ENCODE measurements at places on chromosomes 7 and 10.

- no peak for DNase-seq
These were observed 19.2 kb downstream of the ANKRD7 start for GRCh38 chr7:118243695-118244094.

DNA sequence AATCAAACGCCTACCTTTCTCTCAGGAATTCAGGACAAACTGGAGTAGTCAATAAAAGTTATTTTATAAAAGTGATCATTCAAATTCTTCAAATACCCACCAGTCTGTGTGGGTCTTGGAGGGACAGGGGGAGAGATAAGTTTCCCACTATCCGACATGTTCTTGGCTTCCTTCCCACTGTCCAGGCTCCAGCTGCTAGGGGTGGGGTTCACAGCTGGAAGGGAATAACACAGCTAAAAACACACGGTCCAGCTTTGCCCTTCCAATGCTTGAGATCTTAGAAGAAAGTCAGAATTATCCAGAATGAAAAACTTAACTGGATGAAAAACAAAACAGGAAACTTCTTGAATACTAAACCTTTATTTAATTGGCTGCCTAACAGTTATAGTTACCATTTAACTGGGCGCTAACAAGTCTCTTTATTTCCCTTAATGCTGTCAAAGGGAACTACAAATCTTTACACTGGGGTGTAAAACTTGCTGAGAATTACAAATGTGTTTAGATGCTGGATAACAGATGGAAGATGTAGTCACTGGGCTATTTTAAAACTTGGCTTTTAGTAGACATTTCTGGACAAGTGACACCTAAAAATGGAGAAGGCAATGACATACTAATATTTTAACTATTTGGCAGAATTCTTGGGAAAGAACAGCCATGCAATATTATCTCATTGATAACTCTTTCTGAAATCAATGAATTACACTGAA is 172.8 kb upstream of the IMMP2L start:
- no peak for DNase-seq

- peak; percentile 35 for DNase-seq
These were observed 40.1 kb downstream of the BPGM start for GRCh38 chr7:134686786-134687185.

GRCh38 chr10:122343135-122343800 is 31.2 kb upstream of the PLEKHA1 start:
- DNase-seq = no peak

GRCh38 chr10:65618126-65618525 is 1307.7 kb upstream of the LRRTM3 start:
- DNase-seq = no peak

DNA sequence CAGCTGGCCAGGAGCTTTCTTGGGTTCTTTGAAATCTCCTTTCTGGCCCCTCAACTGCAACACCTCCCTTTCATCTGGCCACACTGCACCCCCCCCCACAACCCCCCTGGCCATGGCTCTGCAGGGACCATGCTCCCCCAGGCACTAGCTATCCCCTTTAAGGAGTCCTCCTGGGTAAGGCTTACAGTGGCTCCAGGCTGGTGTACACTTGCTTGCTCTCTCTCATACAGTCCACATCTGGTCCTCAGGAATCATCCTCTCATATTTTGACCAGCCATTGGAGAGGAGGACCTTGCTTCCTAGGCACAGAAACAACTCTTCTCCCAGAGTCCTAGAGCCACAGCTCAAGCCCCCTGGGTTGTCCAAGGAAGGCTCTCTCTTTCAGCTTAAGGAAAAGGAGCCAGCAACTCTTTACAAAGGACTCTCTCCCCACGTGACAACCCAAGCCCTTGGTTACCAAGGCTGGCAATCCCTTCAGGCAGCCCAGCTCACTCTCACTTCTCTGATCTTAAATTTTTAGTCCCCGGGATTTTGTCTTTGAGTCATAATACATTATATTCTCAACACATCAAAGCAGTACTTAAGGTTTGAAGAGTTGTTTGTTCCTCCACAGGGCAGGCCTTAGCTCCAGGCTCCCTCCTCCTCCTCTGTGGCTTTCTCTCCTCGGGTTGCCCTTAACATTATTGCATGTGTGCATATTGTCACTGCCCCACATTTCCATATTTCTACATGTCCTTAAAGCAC is 9.9 kb downstream of the GARIN1A start:
- DNase-seq = no peak

- peak; percentile 96 for DNase-seq
These were observed 36.7 kb downstream of the PFKFB3 start for GRCh38 chr10:6239213-6239991.

DNA sequence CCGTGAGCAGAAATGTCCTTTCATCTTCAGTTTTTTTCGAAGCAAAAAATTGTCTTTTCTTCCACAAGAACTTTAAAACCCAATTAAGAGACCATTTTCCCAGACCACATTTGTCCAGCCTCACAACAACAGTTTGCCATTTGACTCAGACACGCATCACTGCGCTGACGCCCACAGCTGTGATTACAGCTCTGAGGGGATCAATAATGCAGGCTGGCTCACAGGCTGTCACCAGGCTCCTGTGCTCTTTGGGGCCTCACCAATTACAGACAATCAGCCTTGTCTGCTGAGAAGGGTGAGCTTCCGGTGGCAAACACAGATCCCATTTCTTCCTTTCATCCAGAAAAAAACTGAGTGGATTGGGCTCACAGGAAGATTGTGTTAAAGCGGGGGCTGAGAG is 33.3 kb downstream of the DDC start:
- DNase-seq = no peak

GRCh38 chr10:119495021-119495505 is 47.5 kb downstream of the RGS10 start:
- DNase-seq = no peak

- DNase-seq = no peak
These were observed 59.1 kb downstream of the TFEC start for GRCh38 chr7:115971506-115971905.

DNA sequence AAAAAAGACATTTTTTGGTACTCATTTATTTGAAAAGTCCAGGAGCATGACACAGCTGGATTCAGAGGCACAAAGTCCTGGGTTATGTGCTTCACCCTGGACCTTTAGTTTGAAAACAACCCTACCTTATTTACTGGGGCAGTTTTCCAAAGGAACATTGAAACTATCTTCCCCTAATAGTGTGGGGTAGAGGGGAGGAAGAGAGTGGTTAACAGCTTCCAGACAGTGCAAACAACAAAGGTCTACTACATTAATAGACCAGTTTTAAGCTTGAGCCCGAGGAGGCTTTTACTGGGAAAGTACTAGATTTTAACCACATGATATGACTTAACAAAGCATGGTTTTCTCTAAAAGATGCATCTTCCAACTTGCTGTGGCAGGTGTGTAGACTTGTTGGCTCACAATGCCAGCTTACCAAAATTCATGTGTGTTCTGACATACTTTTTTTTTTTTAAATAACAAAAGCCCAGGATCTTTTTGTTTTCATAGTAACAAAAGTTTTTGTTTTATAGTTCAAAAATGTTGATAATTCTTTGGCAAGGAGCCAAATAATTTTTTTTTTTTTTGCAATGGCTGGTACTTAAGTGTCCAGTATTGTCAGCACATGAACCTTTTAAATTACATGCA is 1.8 kb downstream of the GSTO1 start:
- DNase-seq = no peak

GRCh38 chr10:77859865-77860282 is 66.7 kb downstream of the DLG5 start:
- no peak for DNase-seq

GRCh38 chr7:72213081-72213480 is 199.1 kb downstream of the CALN1 start:
- no peak for DNase-seq

- DNase-seq = no peak
These were observed 8.9 kb downstream of the NFE2L3 start for GRCh38 chr7:26160896-26161295.

GRCh38 chr7:30750683-30751650 is 968 bp upstream of the INMT start:
- no peak for DNase-seq

DNA sequence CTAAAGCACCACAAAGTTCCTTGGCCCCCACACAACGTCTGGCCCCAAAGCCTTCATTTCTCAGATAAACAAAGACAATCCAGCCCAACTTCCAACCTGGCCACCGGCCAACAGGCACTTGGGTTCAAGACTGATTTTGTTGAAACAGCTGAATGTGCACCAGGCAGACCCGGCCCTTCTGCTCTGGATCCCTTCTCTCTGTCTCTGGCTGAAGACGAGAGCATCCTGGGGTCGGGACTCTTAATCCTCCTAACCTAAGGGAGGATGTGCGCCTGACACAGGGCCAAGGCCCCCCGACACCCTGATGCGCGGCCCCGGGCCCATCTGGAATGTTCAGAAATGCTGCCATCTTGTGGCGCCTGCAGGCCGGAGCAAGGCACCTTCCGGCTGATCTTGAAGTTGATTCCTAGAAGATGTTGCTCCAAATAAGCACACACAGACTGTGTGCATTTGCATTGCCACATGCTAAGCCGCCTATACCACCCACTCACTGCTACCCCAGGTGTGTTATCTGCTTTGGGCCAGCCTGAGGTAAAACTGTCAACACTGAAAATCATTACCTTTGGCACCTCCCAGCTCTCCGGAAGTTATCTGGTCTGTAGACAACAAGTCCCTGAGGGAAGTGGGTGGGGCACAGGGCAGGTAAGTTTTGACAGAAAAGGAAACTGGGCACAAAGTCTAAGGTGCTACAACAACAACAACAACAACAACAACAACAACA is 98.4 kb upstream of the HABP2 start:
- peak; percentile 62 for DNase-seq

DNA sequence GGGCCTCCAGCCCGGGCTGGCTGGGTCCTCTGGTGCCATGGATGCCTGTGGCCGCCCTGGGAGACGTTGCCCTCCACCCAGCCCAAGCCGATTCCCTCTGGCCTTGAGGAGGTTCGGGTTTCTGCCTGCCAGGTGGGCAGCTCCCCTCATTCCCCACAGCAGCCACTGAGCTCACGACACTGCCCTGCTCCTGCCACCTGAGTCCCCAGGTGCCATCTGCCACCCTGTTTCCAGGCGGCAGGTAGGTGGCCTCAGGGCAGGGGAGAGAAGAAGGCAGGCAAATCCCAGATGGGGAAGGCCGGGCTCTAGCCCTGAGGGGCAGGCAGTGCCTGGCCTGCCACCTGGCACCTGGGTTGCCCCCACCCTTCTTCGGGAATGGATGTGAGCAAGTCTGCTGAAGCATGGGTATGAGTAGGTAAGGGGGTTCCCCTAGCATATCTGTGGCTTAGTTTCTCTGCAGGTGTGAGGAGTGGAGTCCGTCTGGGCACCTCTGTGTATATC is 92.2 kb upstream of the PPIF start:
- no peak for DNase-seq

DNA sequence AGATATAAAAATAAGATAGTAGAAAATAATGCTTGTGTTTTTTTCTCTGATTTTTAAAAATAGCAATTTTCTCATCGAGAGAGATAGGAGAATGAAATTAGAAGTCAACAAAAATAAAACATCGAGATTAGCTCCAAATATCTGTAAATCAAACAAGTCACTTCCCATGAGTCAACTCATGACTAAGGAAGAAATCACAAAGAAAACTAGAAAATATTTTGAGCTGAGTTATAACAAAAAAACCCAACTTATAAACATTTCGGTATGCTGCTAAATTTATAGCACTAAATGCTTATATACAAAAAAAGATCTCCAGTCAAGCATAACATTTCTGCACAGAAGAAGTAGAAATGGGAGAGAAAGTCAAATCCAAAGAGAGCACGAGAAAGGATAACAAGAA is 140.1 kb downstream of the ITGA8 start:
- DNase-seq = no peak

DNA sequence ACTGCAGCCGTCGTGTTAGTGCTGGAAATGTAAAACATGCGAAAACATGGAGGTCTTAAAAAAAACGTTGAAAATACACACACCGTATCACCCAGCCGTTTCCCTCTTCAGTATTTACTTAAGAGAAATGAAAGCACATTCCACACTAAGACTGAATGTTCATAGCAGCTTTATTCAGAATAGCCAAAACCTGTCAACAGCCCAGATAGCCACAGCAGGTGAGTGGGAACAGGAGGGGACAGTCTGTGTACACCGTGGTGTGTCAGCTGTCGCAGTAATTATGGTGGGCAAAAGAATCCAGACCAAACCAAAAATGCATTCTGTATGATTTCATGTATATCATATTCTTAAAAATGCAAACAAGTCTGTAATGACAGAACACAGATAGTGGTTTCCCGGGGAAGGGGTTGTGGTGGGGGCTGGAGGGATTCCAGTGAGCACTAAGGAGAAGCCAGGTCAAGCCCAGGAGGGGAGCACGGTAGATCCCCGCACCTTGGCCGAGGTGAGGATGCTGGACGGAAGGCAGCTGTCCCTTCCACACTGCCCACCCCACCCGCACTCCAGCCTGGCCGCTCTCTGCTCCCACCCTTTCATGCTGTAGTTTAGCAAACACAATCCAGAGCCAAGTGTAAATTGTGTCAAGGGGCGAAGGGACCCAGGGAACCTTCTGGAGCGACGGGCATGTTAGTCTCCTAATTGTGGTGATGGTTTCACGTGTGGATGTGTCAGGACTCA is 123.6 kb downstream of the NKX6-2 start:
- DNase-seq = no peak

DNA sequence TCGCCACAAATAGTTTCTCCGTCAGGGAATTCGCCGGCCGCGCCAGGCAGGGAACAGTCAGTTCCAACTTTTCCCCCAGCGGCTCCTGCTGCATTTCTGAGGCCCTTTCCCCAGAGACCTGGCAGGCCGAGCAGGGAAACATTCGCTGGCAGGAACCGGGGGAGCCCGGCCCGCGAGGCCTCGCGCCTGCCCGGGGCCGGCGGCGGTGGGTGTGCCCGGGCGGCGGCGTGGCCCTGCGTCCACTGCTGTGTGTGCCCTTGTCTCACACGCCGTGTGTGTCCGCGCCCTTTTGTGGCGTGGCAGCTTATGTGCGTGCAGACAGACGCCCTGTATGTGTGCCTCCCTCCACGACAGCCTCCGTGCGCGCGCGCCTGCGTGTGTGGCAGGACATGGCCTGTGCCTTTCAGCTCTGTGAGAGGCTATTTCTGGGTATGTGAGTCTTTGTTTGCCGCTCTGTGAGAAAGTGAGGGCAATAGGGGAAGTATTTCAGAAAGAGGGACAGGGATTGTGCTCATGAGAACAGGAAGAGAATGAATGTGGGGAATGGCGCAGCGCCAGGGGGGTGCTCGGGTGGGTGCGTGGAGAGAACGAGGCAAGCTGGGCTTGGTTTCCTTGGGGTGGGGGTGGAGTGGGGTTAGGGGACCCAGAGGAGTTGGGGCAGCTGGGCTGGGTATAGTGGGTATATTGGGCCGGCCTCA is 689 bp upstream of the SMARCD3 start:
- no peak for DNase-seq

All from mesendoderm (in vitro differentiated cells).